ENCODE measurements at places on chromosomes 12 and 14. TPM values are rescaled to one million over a fixed set of nuclear protein-coding genes. Genes with fewer than 3 reads are reported as not detected.

- H3K4me3 ChIP-seq, result peak overlapping the region; percentile 25
Measured at GRCh38 chr12:54216797-54217661, 28.2 kb upstream of the SMUG1 start.

DNA sequence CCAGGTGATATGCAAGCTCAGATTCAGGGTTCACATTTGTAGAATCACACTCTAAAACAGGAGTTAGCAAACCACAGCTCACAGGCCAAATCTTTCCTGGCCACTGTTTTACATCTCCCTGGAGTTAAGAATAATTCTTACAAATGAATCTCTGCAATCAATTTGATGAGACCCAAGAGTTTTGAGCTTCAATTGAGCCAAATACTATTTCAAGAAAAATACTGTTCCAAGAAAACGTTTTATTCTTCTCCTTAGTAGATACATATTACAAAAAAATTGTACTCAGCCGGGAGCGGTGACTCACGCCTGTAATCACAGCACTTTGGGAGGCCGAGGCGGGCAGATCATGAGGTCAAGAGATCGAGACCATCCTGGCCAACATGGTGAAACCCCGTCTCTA, 2.5 kb downstream of the PTGDR start:
- H3K27me3 ChIP-seq, result peaks cover 33% of the 10 kb centered on the region
- DNase-seq, result peak; percentile 70
- no peak overlapping the region for H3K27ac ChIP-seq
- H3K4me1 ChIP-seq, result no peaks in the 10 kb centered on the region

- no peak overlapping the region for H3K4me3 ChIP-seq
- H3K27ac ChIP-seq, result no peak overlapping the region
- peaks cover 36% of the 10 kb centered on the region for H3K27me3 ChIP-seq
- no peak for DNase-seq
Measured at GRCh38 chr14:103223818-103224352, 100.6 kb downstream of the TNFAIP2 start.

DNA sequence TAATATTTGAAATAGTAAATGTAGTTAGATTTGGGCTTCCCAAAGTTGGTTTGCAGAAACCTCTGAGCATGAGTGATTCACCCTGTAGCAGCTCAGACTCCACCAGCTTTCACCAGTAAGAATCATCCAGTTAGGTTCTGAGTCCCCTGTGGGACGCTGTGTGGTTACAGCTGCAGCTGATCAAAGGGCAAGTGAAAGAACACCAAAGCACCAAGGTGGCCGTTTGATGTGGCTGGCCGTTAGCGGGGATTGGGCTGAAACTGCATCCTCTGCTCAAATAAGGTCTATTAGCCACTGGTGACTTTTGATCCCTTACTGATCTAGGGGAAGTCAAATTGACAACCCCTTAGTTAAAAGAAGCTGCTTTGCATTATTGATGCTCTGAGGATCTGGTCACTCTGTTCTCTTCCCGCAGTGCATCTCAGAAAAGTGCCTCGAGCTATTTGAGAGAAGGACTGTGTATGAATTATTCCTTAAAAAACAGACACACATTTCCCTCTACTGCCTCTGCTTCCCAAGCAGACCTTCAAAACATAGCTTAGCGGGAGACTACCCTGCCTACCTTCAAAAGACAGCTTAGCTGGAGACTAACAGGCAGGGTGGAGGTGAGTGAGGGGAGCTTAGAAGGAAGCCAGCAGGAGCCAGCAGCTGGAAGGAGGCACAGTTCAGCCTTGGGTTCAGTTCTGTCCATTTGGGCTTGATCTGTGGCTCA, 3.7 kb downstream of the ABHD12B start:
- H3K27ac ChIP-seq, result no peak overlapping the region
- H3K36me3 ChIP-seq, result no peaks in the 10 kb centered on the region
- H3K4me1 ChIP-seq, result no peaks in the 10 kb centered on the region
- no peak for DNase-seq
- H3K4me3 ChIP-seq, result no peak overlapping the region
- peaks cover 14% of the 10 kb centered on the region for H3K27me3 ChIP-seq

GRCh38 chr14:73236157-73236556, 1.1 kb upstream of the PAPLN start:
- H3K4me3 ChIP-seq, result no peak overlapping the region
- H3K27me3 ChIP-seq, result peaks cover 11% of the 10 kb centered on the region
- H3K36me3 ChIP-seq, result no peaks in the 10 kb centered on the region
- peaks cover 41% of the 10 kb centered on the region for H3K4me1 ChIP-seq
- DNase-seq, result peak; percentile 63

The B4GALNT1 gene
- total RNA-seq, result 4.4 TPM

The KLRC4 gene
- not detected for total RNA-seq

The NOVA1 gene
- total RNA-seq, result 31.9 TPM
